ENCODE measurements at places on chromosomes 3 and 15.

DNA sequence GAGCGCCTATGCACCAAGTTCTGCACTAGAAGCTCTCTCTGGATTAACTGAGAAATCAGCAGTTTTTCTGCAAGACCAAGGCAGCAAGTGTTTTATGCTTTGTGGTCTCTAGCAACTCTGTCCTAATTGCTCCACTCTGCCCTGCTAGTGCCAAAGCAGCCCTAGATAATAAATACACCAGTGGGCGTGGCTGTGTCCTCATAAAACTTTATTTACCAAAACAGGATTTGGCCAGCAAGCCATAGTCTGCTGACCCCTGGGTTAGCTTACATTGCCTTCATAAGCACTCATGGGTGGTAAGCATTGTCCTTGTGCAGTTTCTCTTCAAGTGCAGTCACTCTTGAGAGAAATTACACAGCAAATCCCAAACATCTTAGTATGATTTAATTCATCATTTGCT, 30.7 kb upstream of the SLC24A5 start:
- H3K36me3 ChIP-seq, result no peaks in the 10 kb centered on the region
- H3K4me1 ChIP-seq, result no peaks in the 10 kb centered on the region
- DNase-seq, result no peak
- H3K27me3 ChIP-seq, result peaks cover 3% of the 10 kb centered on the region
- no peak overlapping the region for H3K4me3 ChIP-seq

DNA sequence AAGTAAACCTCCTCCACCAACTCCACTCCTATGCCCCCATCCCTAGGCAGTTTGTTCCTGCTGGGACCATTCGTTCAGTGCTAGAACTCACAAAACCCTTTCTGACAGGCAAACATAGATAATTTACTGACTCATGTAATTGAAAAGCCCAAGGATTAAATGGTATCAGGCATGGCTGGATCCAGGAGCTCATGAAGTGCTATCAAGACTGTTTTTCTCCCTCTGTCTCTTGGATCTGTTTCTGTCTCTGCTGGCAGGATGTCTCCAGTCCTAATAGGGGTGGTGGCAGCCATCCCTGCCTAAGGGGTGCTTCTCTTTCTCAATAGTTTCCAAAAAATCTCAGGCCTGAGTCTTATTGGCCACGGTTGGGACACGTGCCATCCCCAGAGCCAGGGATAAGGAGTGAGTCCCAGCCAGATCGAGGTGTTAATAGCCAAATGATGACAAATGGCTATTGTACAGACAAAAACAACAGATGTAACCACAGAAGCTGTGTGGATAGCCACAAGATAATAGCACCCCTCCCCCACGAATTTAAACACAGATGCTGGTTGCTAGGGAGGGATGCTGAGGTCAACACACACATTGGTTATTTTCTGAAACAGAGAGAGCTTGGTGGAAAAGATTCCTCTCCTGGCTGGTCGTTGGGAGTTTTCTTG, 168.6 kb downstream of the SHQ1 start:
- no peaks in the 10 kb centered on the region for H3K27me3 ChIP-seq
- DNase-seq, result no peak
- H3K4me3 ChIP-seq, result no peak overlapping the region
- peaks cover 6% of the 10 kb centered on the region for H3K4me1 ChIP-seq
- H3K36me3 ChIP-seq, result no peaks in the 10 kb centered on the region
- no peak overlapping the region for H3K27ac ChIP-seq

- peaks cover 34% of the 10 kb centered on the region for H3K36me3 ChIP-seq
- H3K4me1 ChIP-seq, result peaks cover 46% of the 10 kb centered on the region
- H3K4me3 ChIP-seq, result peak overlapping the region; percentile 92
- H3K27me3 ChIP-seq, result no peaks in the 10 kb centered on the region
- DNase-seq, result peak; percentile 40
Observed at GRCh38 chr3:56799251-56799882, 2.4 kb downstream of the ARHGEF3 start.

DNA sequence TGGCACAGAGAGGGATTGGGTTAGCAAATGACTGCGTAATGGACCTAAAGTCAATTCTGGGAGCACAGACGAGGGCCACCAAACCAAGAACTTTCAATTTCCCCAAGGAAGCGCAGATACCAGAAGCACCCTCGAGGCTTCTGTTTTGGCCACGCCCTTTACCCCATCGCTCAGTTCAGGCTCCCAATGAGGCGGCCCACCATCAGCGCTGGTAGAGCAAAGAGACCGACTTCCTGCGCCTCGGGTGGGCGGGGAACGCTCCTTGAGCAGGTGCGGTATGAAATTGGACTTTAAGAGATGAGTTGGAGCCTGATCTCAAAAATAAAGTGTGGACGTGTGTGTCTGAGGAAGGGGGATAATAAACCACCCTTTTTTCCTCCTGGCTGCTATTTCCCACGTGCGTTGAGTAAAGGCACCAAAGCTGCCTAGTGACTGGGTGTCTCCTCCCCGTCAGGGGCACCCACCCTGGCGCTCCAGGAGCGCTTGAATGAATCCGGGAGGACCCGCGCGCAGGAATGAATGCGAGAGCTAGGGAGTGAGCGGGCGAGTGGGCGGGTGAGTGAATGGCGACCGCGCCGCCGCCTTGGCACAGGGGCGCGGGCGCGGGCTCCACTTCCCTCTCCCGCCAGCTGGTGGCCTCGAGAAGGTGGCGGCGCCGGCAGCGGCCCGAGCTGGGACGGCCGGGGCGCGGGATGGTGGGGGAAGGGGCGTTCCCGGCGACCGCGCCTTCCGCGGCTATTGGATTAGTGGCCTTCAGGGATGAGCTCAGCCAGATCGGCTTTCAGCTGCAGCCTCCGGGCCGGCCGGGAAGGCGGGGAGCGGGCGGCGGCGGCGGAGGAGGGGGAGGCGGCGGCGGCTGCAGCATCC, at the start of gene SPSB4:
Gene SPSB4 (plus strand): TSS at position 772 of the 867 bp plus-strand sequence. CDS start 14,758 bp downstream, outside the sequence.
- no peak within 1 kb of the TSS for H3K27ac ChIP-seq
- peaks cover 10% of the 10 kb centered on the region for H3K4me1 ChIP-seq
- peaks cover 76% of the 10 kb centered on the region for H3K27me3 ChIP-seq
- peak within 1 kb of the TSS; percentile 76 for H3K4me3 ChIP-seq
- H3K36me3 ChIP-seq, result no peaks in the 10 kb centered on the region

DNA sequence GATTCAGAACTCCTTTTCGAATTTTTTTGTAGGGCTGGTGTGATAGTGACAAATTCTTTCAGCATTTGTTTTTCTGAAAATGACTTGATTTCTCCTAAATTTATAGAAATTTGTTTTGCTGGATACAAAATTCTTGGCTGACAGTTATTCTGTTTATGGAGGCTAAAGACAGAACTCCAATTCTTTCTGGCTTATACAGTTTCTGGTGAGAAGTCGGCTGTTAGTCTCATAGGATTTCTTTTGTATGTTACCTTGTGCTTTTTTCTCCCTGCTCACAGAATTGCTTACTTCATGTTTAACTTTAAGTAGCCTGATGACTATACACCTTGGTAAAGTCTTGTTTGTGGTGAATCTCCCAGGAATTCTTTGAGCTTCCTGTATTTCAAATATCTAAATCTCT, 1264.6 kb downstream of the NSUN3 start:
- H3K4me3 ChIP-seq, result no peak overlapping the region
- DNase-seq, result no peak
- H3K27me3 ChIP-seq, result no peaks in the 10 kb centered on the region
- no peak overlapping the region for H3K27ac ChIP-seq
- no peaks in the 10 kb centered on the region for H3K4me1 ChIP-seq

DNA sequence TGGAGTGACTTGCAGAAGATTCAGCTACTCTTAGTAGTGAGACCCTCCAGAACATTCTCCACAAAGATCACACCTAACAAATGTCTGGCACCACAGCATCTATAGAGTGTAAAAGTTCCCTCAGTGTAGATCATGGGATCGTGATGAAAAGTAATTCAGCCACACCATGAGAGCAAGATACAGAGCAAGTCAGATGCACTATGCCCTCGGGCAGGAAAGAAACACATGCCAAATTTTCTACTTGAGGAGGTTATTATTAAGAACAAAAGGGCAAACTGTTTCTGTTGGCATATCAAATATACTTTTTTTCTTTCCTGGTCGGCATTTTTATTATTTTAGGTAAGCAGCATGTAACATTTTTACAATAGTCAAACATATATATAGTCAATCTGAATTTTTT, 44.8 kb upstream of the SNTN start:
- H3K27me3 ChIP-seq, result no peaks in the 10 kb centered on the region
- no peak overlapping the region for H3K27ac ChIP-seq
- DNase-seq, result no peak
- H3K4me1 ChIP-seq, result no peaks in the 10 kb centered on the region
- no peak overlapping the region for H3K4me3 ChIP-seq

GRCh38 chr15:62046078-62046743, 14.0 kb downstream of the VPS13C start:
- peak overlapping the region; percentile 71 for H3K27ac ChIP-seq
- no peak for DNase-seq
- H3K4me1 ChIP-seq, result peaks cover 17% of the 10 kb centered on the region
- peak overlapping the region; percentile 70 for H3K4me3 ChIP-seq
- H3K27me3 ChIP-seq, result no peaks in the 10 kb centered on the region

DNA sequence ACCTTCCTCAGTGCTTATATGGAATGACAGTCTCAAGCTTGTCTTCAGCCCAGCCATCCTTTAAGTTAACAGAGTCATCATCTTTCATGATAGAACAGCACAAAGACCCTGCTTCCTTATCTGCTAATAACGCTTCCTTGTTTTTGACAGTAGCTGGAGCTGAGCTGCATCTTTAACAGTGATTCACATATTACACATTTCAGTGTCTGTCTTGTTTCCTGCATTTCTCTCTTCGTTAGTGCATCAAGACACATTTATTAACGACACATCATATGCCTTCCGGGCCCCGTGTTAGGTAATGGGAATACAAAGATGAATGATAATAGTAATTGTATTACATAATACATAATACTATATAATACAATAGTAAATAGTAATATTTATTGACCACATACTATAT, 30.2 kb upstream of the GREM1 start:
- H3K36me3 ChIP-seq, result peaks cover 18% of the 10 kb centered on the region
- no peaks in the 10 kb centered on the region for H3K27me3 ChIP-seq
- H3K27ac ChIP-seq, result no peak overlapping the region
- no peak overlapping the region for H3K4me3 ChIP-seq
- DNase-seq, result no peak

DNA sequence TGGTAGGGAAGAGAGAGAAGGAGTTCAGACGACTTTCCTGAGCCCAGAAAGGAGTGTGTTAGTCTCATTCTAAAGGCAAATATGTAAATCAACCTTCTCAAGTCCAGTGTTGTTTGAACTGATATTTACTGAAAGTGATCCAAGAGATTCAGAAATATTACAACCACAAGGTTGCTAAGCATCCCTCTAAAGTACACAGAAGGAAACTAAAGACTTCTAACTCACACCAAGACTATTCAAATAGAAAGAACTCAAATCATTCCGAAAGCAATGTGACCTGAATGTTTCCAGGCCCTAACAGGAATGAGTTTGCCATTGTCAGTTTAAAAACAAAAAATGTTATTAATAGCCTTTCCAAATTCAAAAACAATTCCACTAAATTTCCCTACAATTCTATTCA, 56.9 kb upstream of the VGLL3 start:
- H3K4me1 ChIP-seq, result no peaks in the 10 kb centered on the region
- DNase-seq, result no peak
- H3K4me3 ChIP-seq, result no peak overlapping the region
- no peak overlapping the region for H3K27ac ChIP-seq
- H3K27me3 ChIP-seq, result no peaks in the 10 kb centered on the region

All from activated naive CD8-positive, alpha-beta T cell treated with anti-CD3 and anti-CD28 coated beads, Interleukin-2, amount 10 ng/mL, durations not matched to agents 7 days and 5 days (primary cell).